DND-41 (cell line): ENCODE measurements at places on chromosomes 2 and 18.

- no peak for DNase-seq
Measured at GRCh38 chr2:181218401-181218821, 238.0 kb downstream of the UBE2E3 start.

DNA sequence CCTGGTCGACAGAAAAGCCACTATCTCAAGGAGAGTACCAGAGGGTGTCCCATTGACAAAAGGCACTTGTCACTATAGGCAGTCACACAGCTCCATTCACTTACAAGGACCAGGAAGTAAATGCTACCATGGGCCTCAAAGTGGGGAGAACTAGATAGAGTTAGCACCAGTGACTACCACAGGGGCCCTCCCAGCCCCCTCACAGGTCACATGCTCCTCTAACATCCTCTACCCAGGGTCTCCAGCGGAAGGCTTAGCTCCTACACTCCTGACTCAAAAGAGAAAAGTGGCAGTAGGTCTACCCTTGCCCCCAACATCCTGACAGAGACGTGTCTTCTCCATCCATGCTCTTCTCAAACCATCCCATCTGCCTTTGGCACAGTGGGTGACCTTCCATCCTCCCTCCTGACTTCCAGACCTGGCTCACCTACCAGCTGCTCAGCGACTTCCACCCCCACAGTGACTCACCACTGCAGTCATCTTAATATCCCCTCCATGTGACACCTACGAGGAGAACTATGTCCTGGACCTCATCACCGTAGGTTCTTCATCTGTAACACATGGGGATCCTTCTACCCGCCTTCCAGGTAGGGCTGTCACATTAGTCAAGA is 5.6 kb upstream of the DNMT3A start:
- DNase-seq = no peak

DNA sequence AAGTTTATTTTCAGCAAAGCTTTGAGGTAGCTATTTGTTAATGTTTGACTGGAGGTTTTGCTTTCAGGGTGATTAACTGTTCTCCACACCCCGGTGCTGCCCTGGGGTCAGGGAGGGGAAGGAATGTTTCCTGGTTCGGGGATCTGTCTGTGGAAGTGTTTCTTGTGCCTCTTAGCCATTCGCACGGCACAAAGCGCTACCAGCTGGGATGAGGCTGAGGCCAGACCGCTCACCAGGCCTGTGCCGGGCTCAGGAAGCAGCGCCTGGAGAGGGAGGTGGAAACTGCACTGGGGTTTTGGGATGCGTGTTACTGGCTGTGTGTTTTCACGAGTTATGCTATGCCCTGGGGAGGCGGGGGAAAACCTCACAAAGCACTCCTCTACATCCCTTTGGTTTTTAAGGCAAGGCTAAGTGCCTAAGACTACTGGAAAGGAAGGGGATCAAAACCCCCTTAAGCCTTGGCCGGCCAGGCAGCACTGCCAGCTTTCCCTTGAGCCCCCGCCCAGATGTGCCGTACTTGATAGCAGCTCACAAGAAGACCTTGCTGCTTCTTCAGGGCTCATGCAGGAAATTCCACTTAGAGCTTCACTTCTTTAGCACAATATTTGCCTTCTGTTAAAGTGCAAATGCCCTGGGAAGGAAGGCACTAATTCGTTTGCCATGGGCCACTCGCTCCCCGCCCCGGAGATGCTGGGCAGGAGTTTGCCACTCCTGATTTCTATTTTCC is 65.7 kb upstream of the CNGA3 start:
- DNase-seq = no peak

GRCh38 chr2:179447421-179447820 is 182.8 kb upstream of the SESTD1 start:
- no peak for DNase-seq

GRCh38 chr2:42841344-42841743 is 49.0 kb upstream of the HAAO start:
- no peak for DNase-seq

DNA sequence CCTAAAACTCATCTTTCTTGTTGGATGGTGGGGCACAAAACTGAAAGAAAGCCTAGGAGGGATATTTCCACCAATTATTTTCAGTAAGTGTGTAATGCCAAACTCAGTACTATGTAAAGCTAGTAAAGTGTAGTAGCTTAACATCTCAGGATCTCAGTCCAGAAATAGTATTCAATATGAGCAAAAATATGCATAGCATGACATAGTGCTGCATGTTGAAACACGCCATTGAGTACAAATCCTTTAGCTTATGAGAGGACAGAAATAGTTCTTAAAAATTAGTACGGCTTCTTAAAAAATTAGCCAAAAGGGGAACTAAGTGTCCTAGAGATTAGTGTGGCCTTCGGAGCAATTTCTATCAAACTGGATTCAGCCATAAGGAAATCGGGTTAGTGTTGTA is 21.7 kb upstream of the ATL2 start:
- no peak for DNase-seq

- DNase-seq = no peak
Measured at GRCh38 chr2:64749446-64749845, 95.7 kb upstream of the SERTAD2 start.

DNA sequence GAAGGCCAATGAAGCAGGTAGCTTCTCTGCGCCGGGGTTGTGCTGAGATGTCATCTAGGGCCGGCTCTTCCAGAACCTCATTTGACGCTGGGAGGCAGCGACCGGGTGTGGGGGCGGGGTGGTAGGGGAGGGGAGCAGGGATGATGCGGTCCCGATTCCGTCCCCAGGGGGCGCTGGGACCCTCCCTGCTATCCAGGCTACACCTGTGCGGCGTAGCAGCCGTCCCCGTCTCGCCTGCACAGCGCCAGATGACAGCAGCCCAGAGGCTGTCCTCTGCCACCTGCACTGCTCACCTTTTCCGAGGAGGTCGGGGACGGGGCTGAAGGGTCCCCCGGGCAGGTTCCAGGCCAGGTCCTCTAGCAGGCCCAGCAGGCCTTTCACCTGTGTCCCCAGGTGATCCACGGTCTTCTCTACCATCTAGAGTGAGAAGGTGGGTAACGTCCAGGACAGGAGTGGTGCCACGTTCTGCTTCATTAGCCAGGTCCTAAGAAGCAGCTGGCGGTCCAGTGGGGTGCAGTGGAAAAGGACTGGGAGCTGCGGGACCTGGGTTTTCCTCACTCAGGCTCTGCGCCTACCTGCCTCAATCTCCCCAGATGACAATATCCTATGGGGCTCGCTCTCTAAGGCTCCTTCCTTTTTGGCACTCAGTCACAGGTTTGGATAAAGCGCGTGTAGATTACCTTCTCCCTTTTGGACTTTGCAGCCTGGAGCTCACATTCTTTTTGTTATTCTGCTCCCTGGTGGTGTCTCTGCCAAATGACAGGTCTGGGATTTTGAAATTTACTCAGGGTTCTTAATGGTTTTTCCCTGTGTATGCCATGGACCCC is 56.0 kb upstream of the RAB6C start:
- peak; percentile 42 for DNase-seq
